ENCODE measurements at places on chromosomes 4 and X. TPM values are rescaled to one million over a fixed set of nuclear protein-coding genes. Genes with fewer than 3 reads are reported as not detected.

The FRMPD4 gene
- total RNA-seq: not detected

The MAGEC2 gene
- not detected for total RNA-seq

DNA sequence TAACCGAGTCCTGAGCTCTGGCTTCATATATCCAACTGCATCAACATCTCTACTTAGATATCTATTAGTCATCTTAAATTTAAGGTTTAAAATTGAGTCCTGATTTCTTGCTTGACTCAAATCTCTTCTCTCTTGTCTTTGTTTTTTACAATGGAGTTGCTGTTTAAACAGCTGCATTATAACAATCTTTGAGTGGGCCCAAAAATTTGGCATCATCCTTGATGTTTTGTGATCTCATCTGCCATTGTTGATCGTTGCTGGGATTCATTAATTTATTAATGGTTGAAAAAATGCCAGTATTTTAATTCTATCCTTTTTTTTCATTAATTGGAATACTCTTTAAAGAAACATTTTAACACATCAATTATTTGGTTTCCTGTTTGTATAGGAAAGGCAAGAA is 82.2 kb downstream of the STIM2 start:
- no peak for DNase-seq

DNA sequence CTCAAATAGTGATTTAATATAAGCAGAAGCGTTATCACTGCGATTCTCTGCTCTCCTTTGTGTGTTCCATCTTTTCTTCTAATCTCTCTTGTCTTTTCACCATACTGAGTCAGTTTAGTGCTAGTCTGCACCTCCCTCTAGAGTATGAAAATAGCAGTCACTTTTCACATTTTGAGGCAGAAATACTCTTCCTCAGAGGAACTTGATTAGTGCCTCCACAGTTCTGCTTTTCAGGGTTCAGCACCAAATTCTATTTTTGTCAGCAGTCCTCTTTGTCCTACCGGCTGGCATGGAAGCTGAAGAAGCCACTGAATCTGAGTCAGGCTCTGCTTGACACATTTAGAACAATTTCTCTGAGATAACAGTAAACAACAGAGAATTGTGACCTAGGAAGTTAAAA is 49.7 kb upstream of the ANKRD17 start:
- no peak for DNase-seq

DNA sequence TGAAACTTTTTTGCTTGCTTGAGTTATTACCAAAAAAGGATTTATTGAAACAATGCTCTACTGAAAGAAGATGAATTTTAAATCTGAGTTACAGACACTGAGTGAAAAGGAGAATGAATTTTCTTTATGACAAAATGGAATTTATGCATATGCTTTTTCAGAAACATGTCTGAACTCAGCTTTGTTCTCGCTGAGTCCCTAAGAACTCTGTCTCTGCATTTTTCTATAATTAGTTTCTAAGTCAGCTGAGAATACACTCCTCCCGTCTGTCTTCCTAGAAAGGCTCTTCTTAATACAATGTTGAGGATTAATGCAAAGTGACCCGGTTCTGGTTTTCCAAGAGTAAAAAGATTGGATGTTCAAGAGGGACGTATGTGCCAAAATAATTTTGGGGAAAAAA is 463.5 kb downstream of the NKX6-1 start:
- DNase-seq: no peak

DNA sequence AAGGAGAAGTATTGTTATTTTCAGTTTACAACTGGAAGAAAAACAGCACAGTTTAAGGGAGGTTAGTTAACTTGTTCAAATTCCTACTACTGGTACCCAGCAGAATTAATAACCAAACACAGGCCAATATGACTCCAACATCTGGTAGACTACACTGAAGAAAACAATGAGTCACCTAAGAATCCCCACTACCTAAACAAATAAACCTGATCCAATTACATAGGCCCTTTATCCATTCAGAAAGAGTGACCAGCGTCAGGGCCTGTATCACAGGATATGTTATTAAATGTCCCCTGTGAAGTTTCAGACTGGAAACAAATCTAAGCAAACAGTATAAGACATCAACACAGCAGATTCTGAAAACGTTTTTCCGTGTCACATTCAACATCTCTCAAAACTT is 492.5 kb upstream of the INTU start:
- DNase-seq: no peak

- DNase-seq: no peak
Measured at GRCh38 chrX:139811942-139812629, 104.1 kb upstream of the MCF2 start.

- no peak for DNase-seq
Measured at GRCh38 chr4:13340672-13341071, 143.5 kb downstream of the RAB28 start.

- no peak for DNase-seq
Measured at GRCh38 chr4:189504220-189504619, 436.5 kb upstream of the FRG1 start.

The PABPC4L gene
- not detected for total RNA-seq

DNA sequence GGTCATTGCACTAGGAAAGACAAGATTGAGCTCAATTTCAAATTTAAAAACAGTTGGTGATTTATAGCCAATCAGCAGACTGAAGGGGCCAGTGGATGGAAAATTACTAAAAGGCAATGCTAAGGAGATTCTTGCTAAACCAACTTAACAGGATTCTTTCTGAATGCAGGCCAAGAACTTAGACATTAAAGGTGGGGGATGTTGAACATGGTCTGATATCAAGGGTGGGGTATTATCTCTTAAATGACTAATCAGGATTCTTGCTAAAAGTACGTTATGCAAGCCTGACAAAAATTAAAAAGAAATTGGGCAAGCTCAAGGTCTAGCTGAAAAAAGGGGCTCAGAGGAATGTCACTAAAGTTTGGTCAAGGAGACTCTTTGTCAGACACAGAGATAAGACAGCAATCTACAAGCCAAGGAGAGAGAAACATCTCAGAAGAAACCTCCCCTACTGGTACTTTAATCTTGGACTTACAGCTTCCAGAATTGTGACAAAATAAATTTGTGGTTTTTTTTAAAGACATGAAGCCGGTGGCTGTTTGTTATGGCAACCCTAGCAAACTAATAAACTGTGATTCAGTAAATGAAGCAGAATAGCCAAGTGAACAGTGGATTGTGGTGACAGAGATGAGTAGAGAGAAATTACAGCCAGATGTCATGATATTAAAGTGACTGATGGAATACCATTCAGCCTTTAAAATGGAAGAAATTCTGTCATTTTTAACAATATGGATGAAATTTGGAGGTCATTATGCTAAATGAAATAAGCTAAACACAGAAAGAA is 120.3 kb upstream of the KLHL4 start:
- no peak for DNase-seq

DNA sequence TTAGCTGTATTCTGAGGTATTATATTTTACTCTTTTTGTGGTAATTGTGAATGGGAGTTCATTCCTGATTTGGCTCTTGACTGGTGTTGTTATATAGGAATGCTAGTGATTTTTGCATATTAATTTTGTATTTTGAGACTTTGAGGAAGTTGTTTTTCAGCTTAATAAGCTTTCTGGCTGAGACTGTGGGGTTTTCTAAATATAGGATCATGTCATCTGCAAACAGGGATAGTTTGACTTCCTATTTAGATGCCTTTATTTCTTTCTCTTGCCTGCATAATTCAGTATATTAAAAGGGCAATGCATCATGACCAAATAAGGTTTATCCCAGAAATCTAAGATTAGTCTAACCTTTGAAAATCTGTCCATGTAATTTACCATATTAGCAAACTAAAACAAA is 44.7 kb upstream of the EPGN start:
- DNase-seq: no peak

The SMIM10 gene
- 0.88 TPM for total RNA-seq

The FAM114A1 gene
- total RNA-seq: 0.83 TPM

The S100G gene
- not detected for total RNA-seq

The TSPAN5 gene
- total RNA-seq: 22.9 TPM

The CXCL3 gene
- not detected for total RNA-seq

The TMSB15A gene
- total RNA-seq: 0.62 TPM
